Activated T-helper 1 cell treated with anti-CD3 and anti-CD28 coated beads, Interleukin-12 subunit alpha, Interleukin-12 subunit beta, Interleukin-2, Interleukin-4 antibody, amounts not matched to agents 30 ng/mL and 10 ng/mL and 1 ng/mL, durations not matched to agents 14 hours and 24 hours and 36 hours (primary cell): ENCODE measurements at places on chromosomes 7 and 10. TPM values are rescaled to one million over a fixed set of nuclear protein-coding genes. Genes with fewer than 3 reads are reported as not detected.

Gene NRG3
- 0.10 TPM in 1 of 2 replicates, not detected in the other for total RNA-seq

DNA sequence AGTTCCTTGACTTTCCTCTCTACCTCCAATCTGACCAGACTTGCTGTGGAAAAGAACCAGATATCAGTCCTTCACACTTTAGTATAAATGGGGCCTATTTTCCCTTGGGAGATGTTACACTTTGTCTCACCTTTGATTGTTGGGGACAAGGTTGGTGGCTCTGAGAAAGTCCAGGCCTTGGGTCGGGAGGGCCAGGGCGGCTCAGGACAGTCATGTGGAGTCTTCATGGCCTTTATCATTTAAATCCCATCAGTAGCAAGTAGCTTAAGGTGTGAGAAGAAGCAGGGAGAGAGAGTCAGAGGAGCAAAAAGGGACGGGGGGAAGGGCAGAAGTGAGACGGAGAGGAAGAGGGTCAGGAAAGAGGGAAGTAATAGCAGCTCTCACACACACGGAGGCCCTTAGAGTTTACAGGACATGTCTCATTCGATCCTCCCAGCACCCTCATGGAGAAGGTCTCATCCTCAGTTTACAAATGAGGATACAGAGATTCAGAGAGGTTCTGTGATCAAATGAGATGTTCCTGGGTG is 40.5 kb downstream of the TBATA start:
- H3K36me3 ChIP-seq = peaks cover 7% of the 10 kb centered on the region
- peaks cover 18% of the 10 kb centered on the region for H3K4me1 ChIP-seq
- H3K4me3 ChIP-seq = no peak overlapping the region
- H3K27ac ChIP-seq = no peak overlapping the region
- DNase-seq = no peak
- H3K27me3 ChIP-seq = peaks cover 2% of the 10 kb centered on the region

Gene POLR2J2
- 19.5 and 21.5 TPM in 2 replicates for total RNA-seq

DNA sequence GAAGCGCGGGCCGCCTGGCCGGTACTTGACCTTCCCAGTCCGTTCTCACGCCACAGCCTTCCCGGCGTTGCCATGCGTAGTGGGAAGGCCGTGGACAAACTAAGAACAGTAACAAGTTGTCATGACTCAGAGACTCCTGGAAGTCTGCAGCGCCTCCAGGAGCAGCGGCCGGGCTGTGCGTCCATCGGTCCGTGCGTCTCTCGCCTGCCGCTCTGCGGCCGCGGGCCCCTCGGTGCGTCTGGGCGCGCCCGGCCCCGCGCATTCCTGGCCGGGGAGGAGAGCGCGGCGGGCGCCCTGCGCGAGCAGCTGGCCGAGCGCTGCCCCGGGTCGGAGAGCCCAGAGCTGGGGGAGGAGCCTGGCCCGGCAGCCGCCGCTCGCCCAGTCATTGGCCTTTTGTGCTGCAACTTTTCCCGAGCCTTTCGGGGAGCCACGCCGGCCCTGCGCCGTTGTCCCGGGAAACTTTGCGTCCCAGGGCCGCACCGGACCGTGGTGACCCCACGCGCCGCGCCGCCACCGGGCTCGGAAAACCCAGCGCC is 123.7 kb downstream of the TACC2 start:
- H3K27ac ChIP-seq = no peak overlapping the region
- no peak for DNase-seq
- H3K4me1 ChIP-seq = no peaks in the 10 kb centered on the region
- H3K36me3 ChIP-seq = no peaks in the 10 kb centered on the region
- peaks cover 29% of the 10 kb centered on the region for H3K27me3 ChIP-seq

GRCh38 chr10:91579329-91579985 is 53.4 kb downstream of the PPP1R3C start:
- H3K36me3 ChIP-seq = no peaks in the 10 kb centered on the region
- H3K27me3 ChIP-seq = peaks cover 10% of the 10 kb centered on the region
- no peak for DNase-seq

DNA sequence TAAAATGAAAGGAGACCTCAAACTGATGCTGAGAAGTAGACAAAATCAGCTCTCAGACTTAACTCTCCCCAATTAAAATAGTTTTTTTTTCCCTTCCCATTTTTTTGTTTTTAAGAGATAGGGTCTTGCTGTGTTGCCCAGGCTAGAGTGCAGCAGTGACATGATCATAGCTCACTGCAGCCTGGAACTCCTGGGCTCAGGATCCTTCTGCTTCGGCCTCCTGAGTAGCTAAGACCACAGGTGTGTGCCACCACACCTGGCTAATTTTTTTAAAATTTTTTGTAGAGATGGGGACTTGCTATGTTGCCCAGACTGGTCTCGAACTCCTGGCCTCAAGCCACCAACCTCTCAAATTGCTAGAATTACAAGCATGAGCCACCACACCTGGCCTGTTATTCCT is 61.1 kb downstream of the NHLRC2 start:
- no peak for DNase-seq
- H3K36me3 ChIP-seq = peaks cover 11% of the 10 kb centered on the region
- H3K4me3 ChIP-seq = no peak overlapping the region
- H3K4me1 ChIP-seq = no peaks in the 10 kb centered on the region
- H3K27ac ChIP-seq = no peak overlapping the region
- no peaks in the 10 kb centered on the region for H3K27me3 ChIP-seq

DNA sequence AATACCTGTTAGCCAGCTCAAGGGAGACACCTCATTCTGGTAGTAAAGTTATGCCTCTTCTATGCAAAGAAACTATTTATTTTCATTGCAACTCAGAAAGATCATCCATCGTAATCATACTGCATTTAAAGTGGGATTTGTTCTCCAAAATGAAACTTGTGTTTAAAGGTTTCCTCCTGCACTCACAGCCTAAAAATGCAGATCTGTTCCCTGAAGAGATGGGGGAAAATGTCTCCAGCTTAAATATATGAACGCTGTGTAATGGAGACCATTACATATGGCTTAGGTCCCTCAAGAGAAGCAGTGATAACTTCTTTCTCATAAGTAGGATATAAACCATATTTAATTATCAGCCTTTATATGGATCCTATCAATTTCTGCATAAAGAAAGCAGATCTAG is 665.1 kb downstream of the KCNMA1 start:
- no peak for DNase-seq
- no peaks in the 10 kb centered on the region for H3K4me1 ChIP-seq
- no peaks in the 10 kb centered on the region for H3K36me3 ChIP-seq
- no peak overlapping the region for H3K4me3 ChIP-seq

DNA sequence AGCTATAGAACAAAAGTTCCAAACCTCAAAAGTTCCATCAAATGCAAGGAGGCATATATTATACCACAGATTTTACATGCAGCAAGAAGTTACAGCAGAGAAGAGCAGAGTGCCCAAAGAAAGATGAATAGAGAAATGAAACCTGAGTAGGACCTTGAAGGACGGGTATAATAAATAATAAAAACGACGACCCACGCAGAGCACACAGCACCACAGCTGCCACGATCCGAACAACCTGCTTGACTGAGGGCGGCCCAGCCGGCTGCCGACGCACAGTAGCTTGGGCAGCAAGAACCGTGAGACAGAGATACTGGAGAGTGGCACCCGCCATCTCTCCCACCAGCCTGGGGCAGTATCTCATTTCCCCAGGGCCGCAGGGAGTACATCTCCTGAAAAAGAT is 79.0 kb downstream of the HIPK2 start:
- DNase-seq = no peak
- no peak overlapping the region for H3K4me3 ChIP-seq
- H3K36me3 ChIP-seq = peaks cover 8% of the 10 kb centered on the region
- peaks cover 37% of the 10 kb centered on the region for H3K4me1 ChIP-seq

- H3K27me3 ChIP-seq = no peaks in the 10 kb centered on the region
- no peak overlapping the region for H3K27ac ChIP-seq
- no peak for DNase-seq
These were observed 109.8 kb upstream of the NOBOX start for GRCh38 chr7:144513334-144513733.

DNA sequence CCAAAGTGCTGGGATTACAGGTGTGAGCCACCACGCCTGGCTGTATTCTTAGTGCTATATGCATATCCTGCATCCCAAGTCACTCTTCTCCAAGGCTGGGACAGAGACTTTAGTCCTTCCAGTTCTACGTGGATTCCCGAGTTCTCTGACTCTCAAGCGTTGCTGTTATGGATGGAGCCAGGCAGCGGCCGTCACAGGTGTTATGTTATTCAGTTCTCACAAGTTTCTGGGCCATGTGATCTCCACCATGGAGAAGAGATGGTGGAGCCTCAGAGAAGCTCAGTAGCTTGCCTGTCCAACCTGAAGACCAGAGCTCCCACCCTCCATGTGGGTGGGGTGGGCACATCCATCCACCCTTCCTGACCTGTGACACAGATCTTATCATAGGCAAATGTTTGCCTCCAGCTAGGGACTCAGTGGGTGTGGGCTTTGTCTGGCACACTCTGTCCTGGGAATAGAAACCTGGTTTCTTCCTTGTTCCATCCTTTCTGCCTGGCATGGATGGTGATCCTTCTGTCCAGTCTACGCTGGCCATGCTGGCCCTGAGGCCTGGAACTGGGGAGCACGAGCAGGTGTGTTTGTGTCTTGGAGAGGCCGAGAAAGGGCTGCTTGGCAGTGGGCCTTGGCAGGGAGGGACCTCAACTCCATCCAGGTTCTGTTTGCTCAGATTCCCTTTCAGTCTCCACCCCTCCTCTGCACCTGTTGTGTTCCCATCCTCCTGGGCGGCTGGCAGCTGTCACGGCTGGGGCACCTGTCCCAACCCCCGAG is 55.3 kb downstream of the NEURL1 start:
- DNase-seq = no peak
- no peaks in the 10 kb centered on the region for H3K36me3 ChIP-seq
- no peak overlapping the region for H3K27ac ChIP-seq
- H3K4me1 ChIP-seq = peaks cover 8% of the 10 kb centered on the region
- peaks cover 6% of the 10 kb centered on the region for H3K27me3 ChIP-seq

- no peaks in the 10 kb centered on the region for H3K36me3 ChIP-seq
- H3K4me1 ChIP-seq = no peaks in the 10 kb centered on the region
- no peak overlapping the region for H3K4me3 ChIP-seq
- no peaks in the 10 kb centered on the region for H3K27me3 ChIP-seq
These were observed 1674.9 kb downstream of the REEP3 start for GRCh38 chr10:65196111-65196510.

DNA sequence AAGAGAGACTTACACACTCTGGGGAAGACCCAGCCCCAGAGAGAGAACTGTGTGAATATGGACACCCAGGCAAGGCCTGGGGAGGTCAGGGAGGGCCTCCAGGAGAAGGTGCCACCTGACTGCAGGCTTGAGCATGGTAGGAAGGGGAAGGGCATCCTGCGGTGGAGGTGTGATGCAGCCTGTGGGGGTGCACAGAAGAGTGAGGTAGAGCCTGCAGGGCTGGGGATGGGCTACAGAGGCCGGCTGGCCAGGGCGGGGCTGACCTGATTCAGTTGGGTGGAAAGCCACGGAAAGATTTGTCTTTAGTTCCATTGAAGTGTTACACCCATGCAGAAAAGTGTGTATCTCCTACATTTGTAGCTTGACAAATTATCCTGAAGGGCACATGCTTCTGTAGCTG is 47.6 kb downstream of the ZMIZ1 start:
- peaks cover 35% of the 10 kb centered on the region for H3K4me1 ChIP-seq
- H3K27me3 ChIP-seq = no peaks in the 10 kb centered on the region
- no peak overlapping the region for H3K4me3 ChIP-seq

Gene PRRT4
- total RNA-seq = 0.10 and 0.21 TPM in 2 replicates

- no peak overlapping the region for H3K4me3 ChIP-seq
- no peaks in the 10 kb centered on the region for H3K4me1 ChIP-seq
- no peak for DNase-seq
- peaks cover 10% of the 10 kb centered on the region for H3K27me3 ChIP-seq
- H3K27ac ChIP-seq = no peak overlapping the region
These were observed 62.4 kb upstream of the MKRN1 start for GRCh38 chr7:140541513-140542227.

- no peak for DNase-seq
- H3K27ac ChIP-seq = no peak overlapping the region
These were observed 556.8 kb upstream of the GALNT17 start for GRCh38 chr7:70574970-70575799.
